HCT116 (cell line): ENCODE measurements at places on chromosomes 13 and 19. TPM values are rescaled to one million over a fixed set of nuclear protein-coding genes. Genes with fewer than 3 reads are reported as not detected.

FCER2 gene
- total RNA-seq = 0.20 TPM

CRLF1 gene
- 43.0 TPM for total RNA-seq

SSC5D gene
- 1.5 TPM for total RNA-seq

ZIK1 gene
- not detected for total RNA-seq

WDR88 gene
- not detected for total RNA-seq

ZNF304 gene
- 6.3 TPM for total RNA-seq

CYP2B6 gene
- 0.74 TPM for total RNA-seq

HRC gene
- not detected for total RNA-seq

KRTDAP gene
- 0.74 TPM for total RNA-seq

RNASEH2B gene
- 41.3 TPM for total RNA-seq

CEACAM7 gene
- total RNA-seq = not detected

SLAIN1 gene
- total RNA-seq = 0.34 TPM

ADM5 gene
- total RNA-seq = 12.1 TPM

CCNE1 gene
- total RNA-seq = 29.3 TPM

NALCN gene
- not detected for total RNA-seq

CXCL17 gene
- total RNA-seq = 0.32 TPM

PSG1 gene
- total RNA-seq = not detected

SYNE4 gene
- 27.9 TPM for total RNA-seq

ZNF571 gene
- total RNA-seq = 0.10 TPM

ZIC2 gene
- 44.4 TPM for total RNA-seq

CYP4F8 gene
- total RNA-seq = not detected

CPB2 gene
- 0.15 TPM for total RNA-seq

NLRP11 gene
- 0.86 TPM for total RNA-seq

ZNF254 gene
- 2.5 TPM for total RNA-seq

MRPL34 gene
- total RNA-seq = 114 TPM

CGB1 gene
- 0.76 TPM for total RNA-seq

SERTAD1 gene
- total RNA-seq = 30.3 TPM

ZNF491 gene
- total RNA-seq = not detected

CERS1 gene
- 0.96 TPM for total RNA-seq

RPS28 gene
- total RNA-seq = 2,379 TPM

BCKDHA gene
- 17.7 TPM for total RNA-seq

FLT3 gene
- 0.17 TPM for total RNA-seq

DZIP1 gene
- total RNA-seq = 0.17 TPM

IL11 gene
- 2.8 TPM for total RNA-seq

ANO8 gene
- total RNA-seq = 22.9 TPM

TMEM145 gene
- total RNA-seq = 7.2 TPM

ZNF175 gene
- total RNA-seq = 9.3 TPM

KLK3 gene
- total RNA-seq = not detected

TCF3 gene
- total RNA-seq = 208 TPM

MAB21L1 gene
- total RNA-seq = not detected
